ENCODE measurements at places on chromosomes 3 and 15.

GRCh38 chr15:79834495-79834894, 62.3 kb downstream of the MTHFS start:
- no peak for DNase-seq

- no peak for DNase-seq
These were observed 120.9 kb upstream of the ZBED2 start for GRCh38 chr3:111715911-111716523.

GRCh38 chr3:152619691-152620090, 215.2 kb upstream of the P2RY1 start:
- DNase-seq: no peak

- DNase-seq: no peak
These were observed 6.3 kb downstream of the FAM107A start for GRCh38 chr3:58570851-58571250.

GRCh38 chr3:9669720-9670432, 20.6 kb downstream of the MTMR14 start:
- no peak for DNase-seq

- no peak for DNase-seq
These were observed 22.7 kb downstream of the SEC61A1 start for GRCh38 chr3:128074851-128075521.

DNA sequence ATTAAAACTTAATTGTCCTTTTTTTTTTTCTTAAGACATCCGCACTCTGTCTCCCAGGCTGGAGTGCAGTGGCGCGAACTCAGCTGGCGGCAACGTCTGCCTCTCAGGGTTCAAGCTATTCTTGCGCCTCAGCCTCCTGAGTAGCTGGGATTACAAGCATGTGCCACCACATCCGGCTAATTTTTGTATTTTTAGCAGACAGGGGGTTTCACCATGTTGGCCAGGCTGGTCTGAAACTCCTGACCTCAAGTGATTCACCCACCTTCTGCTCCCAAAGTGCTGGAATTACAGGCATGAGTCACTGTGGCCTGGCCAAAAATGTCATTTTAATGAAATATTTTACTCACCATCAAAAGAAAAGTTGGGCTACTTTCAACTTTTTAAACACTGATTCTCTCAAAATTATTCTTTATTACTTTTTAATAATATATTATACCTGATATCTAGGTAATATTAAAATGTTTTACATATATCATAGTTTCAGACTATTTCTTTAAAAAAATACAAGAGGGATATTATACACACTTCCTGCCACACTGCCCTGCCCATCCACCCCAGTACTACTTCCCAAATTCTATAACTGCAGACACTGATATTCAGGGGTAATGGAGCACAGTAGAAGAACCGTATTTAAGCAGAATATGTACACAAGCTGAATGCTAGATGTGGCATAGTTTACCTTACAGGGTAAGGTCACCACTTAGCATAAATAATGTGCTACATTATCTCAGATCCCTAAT, 723.9 kb upstream of the ZNF385D start:
- no peak for DNase-seq

- DNase-seq: no peak
These were observed 74.7 kb upstream of the CNTN4 start for GRCh38 chr3:2023959-2024358.

GRCh38 chr3:157588386-157589060, 85.3 kb upstream of the VEPH1 start:
- no peak for DNase-seq

- DNase-seq: no peak
These were observed 53.1 kb downstream of the TRANK1 start for GRCh38 chr3:36891701-36892160.

DNA sequence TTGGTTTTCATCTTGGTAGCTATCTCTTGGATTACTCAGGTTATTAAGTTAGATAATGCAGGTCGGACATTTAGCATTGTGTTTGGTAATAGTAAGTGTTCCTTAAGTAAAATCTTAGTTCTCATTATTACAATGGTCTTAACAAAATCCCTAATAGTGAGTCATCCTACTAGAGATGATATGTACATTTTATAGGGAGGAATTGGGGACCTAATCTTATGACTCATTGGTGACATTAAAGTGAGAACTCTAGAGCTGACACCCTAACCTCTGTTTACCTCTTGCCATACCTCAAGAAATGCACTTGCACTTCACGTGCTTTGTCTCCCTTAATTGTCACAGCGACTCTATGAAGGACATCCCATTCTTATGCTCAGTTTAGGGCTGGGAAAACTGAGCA, 174.9 kb downstream of the CADPS start:
- DNase-seq: no peak

DNA sequence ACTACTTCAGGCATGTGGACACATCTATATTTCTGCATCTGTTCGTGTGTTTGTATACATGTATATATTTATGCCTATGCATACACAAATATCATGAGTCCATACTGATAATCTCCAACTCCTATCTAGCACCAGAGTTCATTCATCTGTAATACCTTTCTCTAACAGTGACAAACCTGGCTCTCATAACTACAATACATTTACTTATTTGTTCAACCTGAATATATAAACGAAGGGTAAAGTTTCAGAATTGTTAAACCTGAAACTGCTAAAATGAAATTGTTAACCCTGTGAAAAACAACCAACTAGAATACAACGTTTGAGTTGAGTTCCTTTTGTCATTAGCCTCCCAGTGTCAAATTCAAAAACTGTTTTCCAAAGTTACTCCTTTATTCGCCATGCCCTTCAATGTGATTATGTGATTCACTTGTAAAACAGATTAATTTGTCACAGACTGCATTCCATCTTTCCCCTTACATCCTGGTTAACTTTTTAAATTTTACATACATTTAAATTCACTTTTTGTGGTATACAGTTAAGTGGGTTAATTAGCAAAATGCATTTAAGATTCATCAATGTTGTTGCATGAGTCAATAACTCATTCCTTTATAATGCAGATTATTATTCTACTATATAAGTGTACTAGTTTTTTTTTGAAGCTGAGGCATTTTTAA, 58.5 kb downstream of the PIK3R4 start:
- DNase-seq: no peak

DNA sequence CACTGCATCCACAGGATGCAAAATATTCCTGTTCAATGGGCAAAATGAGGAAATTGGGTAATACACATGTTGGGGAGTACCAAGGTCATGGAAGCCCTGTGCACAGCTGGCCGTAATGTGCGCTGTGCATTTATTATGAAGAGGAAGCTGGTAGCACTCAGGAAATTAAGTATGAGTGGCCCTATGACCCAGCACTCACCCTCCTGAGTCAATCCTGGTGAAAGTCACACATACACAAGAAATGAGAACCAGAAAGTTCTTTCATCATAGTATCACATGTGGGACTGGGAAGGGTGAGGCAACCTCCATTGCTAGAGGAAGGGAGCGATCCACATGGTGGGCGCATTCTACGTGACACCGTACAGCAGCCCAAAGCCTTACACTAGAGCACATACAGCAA, 11.4 kb upstream of the PRR20G start:
- DNase-seq: no peak
